Spleen (tissue), 13 donors: ENCODE measurements at places on chromosomes 2 and 18. TPM values are rescaled to one million over a fixed set of nuclear protein-coding genes. Genes with fewer than 3 reads are reported as not detected.
A peak's percentile ranks its signal among the peaks of the same experiment; 100 is the strongest.

The PHOSPHO2 gene
- total RNA-seq: 6.9 TPM

The RETREG2 gene
- 100 TPM for total RNA-seq

- no peaks in the 10 kb centered on the region for H3K36me3 ChIP-seq
- H3K4me1 ChIP-seq: no peaks in the 10 kb centered on the region
- DNase-seq: no peak
Measured at GRCh38 chr2:134660626-134661402, 58.0 kb downstream of the TMEM163 start.

The SCN3A gene
- 6.6 TPM for total RNA-seq

The TSPYL6 gene
- not detected for total RNA-seq

- no peaks in the 10 kb centered on the region for H3K27me3 ChIP-seq
- no peak overlapping the region for H3K4me3 ChIP-seq
- H3K27ac ChIP-seq: no peak overlapping the region
- H3K4me1 ChIP-seq: no peaks in the 10 kb centered on the region
Measured at GRCh38 chr2:142254031-142254430, 123.2 kb upstream of the LRP1B start.

The EIF5B gene
- 38.4 TPM for total RNA-seq

DNA sequence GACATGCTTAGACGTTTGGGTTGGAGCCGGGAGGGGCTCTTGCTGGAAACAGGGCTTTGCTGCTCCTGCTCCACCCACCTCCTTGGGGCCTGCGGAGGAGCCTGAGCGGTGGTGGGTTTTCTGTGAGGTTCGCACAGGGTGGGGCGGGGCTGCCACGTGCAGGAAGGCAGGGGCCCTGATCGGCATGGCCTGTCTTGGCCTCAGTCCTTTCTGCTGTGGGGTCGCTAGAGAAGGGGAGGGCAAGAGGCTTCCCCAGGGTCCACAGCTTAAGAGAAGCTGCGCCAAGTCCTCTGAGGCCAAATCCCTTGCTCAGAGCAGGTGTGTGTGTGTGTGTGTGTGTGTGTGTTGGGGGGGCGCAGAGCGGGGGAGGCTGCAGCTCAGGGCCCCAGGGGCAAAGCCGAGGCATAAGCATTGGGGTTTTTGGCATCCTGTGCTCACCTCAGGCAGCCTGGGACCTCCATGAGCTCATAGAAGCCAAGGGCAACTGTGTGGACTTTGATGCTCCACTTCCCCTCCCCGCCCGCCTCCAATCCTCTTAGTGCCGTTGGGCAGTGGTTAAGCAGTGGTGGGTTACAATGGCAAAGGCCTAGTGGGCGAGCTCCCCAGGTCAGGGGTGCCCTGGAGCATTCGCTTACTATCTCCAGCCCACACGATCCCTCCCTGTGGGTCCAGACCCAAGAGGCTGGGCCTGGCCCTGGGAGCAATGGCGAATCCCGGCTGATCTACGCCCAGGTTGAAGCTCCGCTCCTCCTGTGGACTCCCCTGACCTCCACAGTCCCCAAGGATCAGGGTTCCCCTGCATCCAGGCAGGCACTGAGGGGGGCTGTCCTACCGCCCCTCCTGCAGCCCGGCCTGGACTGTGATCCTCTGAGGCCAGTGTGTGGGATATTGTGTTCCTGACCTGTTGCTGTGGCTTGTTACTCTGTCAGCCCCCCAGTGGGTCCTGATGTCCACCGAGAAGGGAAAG is 28.9 kb downstream of the TOGARAM2 start:
- H3K4me3 ChIP-seq: no peak overlapping the region
- H3K36me3 ChIP-seq: no peaks in the 10 kb centered on the region
- DNase-seq: peak; percentile 82
- H3K27ac ChIP-seq: peak overlapping the region; percentile 60
- H3K4me1 ChIP-seq: peaks cover 58% of the 10 kb centered on the region
- no peaks in the 10 kb centered on the region for H3K27me3 ChIP-seq
